GM06990 (cell line): ENCODE measurements at places on chromosomes 11 and 22.

DNA sequence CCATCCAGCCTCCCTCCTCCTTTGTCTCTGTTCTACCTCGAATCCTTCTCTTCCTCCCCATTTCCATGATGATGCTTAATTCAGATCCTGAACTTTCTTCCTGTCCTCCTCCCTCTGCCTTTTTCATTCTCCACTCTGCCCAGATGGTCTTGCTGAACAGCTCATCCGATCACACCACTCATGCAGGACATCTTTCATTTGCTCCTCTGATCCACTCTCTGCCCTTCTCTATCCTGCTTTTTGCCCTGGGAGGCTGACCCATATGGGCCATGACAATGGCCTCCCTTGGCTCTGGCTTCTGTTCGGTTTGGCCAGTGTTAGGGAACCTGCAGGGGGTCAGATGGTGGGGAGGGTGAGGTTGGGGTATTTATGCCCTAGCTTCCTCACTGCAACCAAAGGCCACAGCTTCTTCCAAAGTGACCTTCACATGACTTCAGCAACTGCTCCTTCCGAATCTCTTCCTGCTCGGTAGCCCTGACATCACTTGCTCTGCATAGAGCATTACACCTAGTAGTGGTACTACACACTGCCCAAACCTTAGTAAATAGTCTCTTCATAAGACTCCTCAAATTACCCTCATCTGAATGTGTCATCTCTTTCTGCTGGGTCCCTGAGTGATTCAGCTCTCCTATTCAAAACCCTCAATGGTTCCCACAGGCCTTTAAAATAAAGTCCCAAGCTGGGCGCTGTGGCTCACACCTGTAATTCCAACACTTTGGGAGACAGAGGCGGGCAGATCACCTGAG is 32.7 kb upstream of the MICAL2 start:
- no peak for DNase-seq

- DNase-seq: no peak
Measured at GRCh38 chr11:95149651-95150364, 60.2 kb downstream of the ENDOD1 start.

- peak; percentile 66 for DNase-seq
Measured at GRCh38 chr11:65419772-65420481, 2.7 kb upstream of the NEAT1 start.

DNA sequence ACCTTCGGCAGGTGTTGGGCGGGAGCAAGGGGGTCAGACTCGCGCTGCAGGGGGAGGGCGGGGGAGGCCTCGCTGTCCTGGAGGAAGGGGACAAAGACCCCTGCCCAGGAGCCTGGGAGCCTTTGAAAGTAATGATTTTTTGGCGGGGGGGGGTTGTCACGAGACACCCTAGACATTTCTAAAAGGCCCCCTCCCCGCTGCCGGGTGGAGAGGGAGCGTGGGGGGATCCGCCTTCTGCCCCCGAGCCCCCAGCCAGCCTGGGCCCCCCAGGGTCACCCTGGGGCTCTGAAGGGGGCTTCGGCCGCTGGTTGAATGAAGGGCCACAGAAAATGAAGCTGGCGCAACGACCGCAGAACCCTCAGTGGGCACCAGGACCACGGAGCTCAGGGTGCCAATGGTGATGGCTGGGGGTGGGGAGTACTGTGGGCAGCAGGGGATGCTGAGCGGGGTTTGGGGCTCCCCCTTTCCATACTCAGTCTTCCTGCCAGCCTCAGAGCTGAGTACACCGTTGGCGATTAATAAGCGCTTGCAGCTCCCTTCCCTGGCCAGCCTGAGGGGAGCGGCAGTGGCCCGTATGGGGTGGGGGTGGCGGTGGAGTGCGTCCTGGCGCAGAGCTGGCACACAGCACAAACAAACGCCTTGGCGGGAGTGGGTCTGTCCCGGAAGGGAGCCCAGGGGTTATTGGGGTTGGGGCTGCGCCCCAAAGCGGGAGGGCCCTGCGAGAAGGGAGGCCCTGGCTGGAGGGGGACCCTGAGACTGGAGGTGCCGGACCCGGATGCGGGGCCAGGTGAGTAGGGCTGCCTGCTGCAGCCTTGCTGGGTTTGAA is 1.2 kb upstream of the DUSP8 start:
- DNase-seq: no peak

DNA sequence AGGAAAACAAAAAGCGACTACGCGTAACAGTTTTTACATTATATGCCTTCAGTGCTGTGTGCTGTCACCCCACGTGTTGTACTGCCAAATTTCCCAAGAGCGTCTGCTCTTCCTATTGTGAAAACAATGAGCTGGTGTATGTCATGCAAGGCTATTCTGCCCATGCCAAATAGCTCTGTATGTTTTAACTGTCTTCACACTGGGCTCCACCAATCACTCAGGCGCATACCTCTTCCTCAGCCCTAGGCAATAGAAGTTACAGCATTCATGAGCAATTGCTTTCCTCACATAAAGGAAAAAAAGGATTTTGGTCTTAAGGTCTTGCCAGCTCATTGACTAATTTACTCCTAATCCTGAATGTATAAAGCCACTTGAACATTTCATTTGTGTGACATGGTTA is 606.8 kb downstream of the NTM start:
- DNase-seq: no peak

DNA sequence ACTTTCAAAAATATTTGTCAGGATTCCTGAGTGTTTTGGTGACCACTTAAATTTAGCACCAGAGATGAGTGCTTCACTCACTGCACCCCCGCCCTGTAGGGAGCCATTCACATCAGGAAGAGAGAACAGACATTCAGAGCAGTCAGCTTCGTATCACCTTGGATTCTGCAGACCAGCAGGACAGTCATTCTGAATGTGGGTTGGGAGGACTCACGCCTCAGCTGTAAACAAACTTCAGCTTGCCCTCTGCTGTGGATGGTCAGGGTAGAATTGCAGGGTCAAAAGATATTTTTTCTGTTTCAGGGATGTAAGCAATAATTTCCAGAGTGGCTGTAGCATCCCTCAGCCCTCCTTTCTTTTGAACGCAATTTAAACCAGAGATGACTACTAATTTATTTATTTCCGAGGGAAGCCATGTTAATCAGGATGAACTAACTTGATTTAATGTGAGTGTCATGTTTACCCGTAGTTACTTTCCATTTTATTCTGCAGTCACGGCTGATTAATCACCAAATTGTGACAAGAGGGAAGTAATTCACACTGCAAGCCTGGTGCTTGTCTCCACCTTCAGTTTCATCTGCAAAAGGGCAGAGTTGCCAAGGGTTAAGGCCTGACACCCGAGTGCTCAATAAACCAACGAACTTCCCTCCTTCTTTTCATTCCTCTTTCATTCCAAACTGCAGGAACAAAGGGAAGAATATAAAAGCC is 174.2 kb upstream of the DDI1 start:
- peak; percentile 3 for DNase-seq

- no peak for DNase-seq
Measured at GRCh38 chr11:116837231-116838091, at the start of gene APOA1. APOA1 (minus strand) TSS chr11:116837622; CDS start chr11:116837387, 235 bp downstream.

DNA sequence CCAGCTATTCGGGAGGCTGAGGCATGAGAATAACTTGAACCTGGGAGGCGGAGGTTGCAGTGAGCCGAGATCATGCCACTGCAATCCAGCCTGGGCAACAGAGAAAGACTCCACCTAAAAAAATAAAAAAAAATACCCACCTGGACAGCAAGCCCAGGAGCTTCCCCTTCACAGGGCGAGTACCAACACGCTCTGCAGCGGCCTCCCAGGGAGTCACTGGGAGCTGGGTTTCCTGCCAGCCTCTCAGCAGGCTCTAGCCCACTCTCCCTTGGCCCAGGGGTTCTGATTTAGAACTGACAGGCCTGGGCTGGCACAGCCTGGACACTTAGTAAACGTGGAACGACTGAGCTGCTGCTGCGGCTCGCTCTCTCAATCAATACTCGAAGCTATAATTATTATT is 2.0 kb upstream of the CABP7 start:
- DNase-seq: no peak

DNA sequence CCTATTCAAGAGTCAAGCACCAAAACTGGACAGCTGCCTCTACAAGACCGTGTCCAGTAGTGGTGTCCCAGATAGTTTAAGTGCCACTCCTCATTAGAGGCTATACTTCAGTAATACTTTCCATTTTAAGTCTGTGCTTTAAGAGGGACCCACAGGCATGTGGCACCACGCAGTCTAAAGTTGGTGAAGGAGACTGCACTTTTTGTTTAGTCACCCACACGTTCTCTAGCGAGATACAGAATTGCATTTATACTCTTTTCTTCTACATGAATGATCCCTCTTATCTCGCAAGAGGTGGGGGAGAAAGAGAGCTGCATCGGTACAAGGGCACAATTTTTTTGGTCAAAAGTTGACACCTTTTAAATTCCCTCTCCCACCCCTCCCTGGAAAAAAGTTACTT is 41.5 kb downstream of the DDX6 start:
- no peak for DNase-seq

DNA sequence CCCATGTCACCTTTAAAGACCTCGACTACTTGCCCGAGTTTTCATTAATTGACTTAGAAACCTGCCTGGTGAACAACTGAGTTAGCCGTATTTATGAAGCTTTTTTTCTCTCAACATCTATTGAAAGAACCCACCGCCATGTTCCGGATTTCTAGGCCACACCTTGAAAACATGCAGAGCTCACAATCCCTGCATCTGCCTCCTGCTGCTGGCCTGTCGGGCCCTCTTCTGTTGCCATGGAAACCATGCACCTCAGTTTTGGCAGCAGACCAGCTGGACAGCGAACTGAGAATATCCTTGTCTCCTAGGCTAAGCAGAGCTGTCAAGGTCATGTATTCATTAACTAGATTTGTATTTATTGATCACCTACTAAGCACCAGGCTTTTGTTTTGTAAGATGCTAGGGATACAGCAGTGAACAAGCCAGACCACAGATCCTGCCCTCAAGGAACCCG is 4.3 kb upstream of the PATZ1 start:
- DNase-seq: no peak

DNA sequence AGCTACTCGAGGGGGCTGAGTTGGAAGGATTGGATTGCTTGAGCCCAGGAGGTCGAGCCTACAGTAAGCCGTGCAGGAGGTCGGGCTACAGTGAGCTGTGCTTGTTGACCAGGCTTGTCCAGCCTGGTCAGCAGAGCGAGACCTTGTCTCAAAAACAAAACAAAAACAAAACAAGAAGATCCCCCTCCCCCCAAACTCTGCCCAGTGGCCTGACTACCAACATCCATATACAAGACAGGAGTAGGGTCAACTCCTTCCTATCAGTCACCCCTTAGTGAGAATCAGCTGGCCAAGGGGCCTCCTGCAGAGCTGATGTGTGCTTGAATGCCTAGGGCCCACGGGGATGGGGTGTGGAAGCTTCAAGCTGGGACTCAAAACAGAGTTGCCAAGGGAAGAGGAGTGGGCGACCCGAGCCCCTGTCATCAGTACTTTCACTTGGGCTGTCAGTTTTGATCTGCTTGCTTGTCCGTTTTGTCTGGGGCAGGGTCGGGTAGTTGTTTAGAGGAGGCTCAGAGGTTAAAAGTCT is 942 bp upstream of the TSPAN18 start:
- no peak for DNase-seq

GRCh38 chr22:50581950-50582492 is 628 bp downstream of the CHKB start:
- no peak for DNase-seq

- DNase-seq: no peak
Measured at GRCh38 chr11:27410272-27410671, 47.3 kb upstream of the CCDC34 start.

GRCh38 chr22:19179497-19180048 is 1.0 kb upstream of the SLC25A1 start:
- peak; percentile 75 for DNase-seq

GRCh38 chr11:72762641-72763304 is 10.6 kb upstream of the ARAP1 start:
- no peak for DNase-seq

DNA sequence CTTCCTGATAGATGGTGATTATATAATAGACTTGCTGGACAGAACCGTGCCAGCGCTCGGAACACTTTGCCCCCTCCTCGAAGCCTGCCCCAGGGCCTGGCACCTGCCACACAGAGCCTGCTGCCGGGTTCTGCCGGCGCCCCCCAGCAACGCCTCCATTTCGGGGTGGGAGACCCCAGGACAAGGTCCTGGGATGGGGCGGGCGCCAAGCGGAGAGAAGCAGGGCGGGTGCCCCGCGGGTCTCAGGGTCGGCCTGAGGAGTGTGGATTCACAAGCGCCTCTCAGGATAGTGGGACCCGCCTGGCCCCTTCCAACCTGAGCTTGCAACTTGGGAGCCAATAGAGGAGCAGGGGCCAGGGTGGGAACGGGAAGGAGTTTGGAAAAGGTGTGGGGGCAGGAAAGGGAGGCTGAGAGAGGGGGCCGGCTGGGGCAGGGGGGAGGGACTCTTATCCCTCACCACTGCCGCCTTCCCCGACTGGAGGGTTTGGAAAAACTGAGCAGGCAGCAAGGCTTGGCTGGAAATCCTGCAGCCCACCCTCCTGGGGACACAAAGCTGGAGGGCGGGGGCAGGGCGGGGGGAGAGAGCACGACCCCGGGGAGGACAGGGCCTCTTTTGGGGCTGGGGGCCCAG is 3.3 kb upstream of the BCL9L start:
- DNase-seq: no peak

- DNase-seq: peak; percentile 99
Measured at GRCh38 chr11:67353317-67354074, at the start of gene POLD4. POLD4 (minus strand) TSS chr11:67353546; CDS start chr11:67353399, 147 bp downstream.

GRCh38 chr22:37079668-37080171 is 28.2 kb downstream of the KCTD17 start:
- DNase-seq: no peak

- DNase-seq: no peak
Measured at GRCh38 chr22:22076932-22077703, 94.5 kb upstream of the TOP3B start.

DNA sequence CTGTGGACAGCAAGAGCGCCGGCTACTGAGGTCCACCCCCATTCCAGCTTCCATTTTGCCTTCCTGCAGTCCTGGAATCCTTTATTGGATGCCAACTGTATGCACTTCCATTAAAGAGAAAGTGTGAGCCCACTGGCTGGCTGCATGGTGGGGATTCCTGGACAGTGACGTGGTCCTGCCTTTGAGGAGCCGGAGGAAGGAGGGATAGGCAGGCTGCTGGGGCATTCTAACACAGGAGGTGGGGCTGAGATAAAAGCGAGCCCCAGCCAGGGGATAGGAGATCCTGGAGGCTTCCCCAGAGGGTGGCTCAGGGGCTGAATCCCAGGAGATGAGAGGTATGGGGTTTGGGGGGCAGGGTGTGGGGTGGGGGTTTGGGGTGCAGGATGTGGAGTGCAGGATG is 984.7 kb downstream of the BRD1 start:
- DNase-seq: no peak

DNA sequence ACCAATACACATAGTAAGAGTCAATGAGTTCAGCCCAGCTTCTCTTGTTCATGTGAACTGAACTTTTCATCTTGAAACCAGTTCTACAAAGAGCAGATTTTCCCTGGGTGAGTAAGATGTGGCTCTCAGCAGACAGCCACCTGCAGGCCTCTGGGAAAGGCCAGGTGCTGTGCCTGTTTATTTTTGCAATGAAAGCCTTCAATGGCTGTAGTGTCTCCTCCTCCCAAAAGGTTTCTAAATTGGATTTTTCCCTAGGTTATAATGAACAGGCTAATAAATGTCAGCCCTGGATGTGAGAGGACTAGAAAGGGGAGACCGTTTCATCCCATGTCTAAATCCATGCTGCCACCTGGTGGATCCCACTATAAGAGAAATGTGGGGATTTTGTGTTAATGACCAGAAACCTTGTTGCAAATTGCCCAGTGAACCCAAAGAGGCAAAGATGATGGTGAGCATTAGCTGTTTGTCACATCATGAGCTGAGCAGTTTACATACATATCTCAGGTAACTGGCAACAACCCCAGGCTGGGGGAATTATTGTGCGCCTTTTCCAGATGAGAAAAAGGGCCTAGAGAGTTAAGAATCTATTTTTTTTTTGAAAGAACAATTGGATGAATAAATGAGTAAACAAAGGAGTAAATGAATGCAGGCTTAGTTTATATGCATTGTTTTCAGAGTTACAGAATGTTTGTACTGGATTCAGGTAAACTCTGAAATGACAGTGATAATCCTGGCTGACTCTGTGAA is 12.7 kb downstream of the C11orf91 start:
- peak; percentile 18 for DNase-seq
